ENCODE measurements at places on chromosomes 11 and 22.

DNA sequence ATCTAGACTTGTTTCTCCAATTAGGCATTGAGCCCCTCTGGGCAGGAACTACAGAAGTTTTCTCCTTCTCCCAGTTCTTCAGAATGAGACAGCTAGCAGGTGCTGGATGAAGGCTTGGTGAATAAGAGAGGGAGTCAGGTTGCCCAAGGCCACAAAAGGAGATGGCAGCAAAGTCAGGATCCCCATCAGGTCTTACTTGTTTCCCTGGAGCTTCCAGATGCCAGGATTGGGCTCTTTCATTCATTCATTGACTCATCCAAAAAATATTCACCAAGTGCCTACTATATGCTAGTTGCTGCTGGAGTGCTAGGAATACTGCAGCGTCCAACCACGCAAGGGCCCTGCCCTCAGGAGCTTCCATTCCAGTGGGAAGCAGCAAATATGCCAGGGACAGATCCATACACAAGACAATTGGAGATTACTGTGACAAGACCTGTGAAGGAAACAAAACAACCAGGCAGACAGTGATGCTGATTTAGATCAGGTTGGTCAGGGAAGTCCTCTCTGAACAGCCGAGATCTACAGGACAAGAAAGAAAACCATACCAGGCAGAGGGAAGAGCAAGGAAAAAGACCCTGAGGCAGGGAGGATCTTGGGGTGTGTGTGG, 24.6 kb upstream of the LMO1 start:
- DNase-seq, result no peak

- no peak for DNase-seq
These were observed 44.5 kb downstream of the KIAA1671 start for GRCh38 chr22:24997023-24997422.

DNA sequence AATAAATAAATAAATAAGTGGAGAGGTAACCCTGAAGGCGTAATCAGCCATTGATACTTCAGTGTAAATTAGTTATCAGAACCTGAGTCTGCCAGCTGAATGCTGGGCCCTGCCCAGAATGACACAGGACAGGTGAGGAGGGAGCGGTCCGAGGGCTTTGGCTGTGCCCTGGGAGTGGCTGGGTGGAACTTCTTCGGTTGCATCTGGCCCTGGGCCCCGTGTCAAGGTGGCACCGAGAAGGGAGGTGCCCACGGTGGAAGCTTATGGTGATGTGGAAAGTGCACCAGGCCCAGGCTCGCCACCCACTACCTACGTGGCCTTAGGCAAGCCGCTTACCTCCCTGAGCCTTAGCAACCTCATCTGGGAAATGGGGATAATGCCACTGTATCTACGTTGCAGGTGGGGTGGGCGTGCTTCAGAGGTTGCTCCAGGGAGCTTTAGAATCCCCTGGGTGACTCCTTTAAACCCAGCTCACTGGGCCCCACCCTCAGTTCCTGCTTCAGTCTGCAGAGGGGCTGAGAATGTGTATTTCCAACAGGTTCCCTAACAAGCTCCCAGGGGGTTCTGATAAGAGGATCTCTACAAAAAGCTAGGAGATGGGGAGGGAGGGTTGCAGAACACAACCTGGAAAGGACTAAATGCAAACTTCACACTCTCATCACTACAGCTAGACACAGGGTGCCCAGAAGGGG, 38.8 kb downstream of the TXN2 start:
- DNase-seq, result no peak

DNA sequence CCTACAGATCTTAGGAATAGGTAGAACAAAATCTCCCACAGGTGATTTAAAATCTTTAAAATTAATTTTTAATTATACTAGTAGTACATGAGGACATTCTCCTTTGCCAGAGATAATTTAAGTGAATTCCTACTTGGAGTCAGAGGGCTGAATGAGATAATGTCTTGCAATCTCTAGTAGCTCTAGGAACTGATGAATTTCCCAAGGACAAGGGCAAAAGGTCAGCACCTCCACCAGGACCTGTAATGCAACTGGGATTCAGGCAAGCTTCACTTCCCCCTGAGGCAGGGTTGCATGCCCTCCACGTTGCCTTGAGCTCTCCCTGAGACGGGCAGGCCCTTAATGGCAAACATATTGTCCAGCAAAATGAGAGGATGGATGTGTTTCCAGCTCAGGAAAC, 330.3 kb upstream of the PITPNB start:
- DNase-seq, result no peak

- DNase-seq, result no peak
These were observed 61.8 kb upstream of the UBASH3B start for GRCh38 chr11:122593473-122594420.

- DNase-seq, result no peak
These were observed 6.9 kb upstream of the TIMP3 start for GRCh38 chr22:32794449-32795213.

- no peak for DNase-seq
These were observed 552.1 kb upstream of the CHORDC1 start for GRCh38 chr11:90774727-90775566.

DNA sequence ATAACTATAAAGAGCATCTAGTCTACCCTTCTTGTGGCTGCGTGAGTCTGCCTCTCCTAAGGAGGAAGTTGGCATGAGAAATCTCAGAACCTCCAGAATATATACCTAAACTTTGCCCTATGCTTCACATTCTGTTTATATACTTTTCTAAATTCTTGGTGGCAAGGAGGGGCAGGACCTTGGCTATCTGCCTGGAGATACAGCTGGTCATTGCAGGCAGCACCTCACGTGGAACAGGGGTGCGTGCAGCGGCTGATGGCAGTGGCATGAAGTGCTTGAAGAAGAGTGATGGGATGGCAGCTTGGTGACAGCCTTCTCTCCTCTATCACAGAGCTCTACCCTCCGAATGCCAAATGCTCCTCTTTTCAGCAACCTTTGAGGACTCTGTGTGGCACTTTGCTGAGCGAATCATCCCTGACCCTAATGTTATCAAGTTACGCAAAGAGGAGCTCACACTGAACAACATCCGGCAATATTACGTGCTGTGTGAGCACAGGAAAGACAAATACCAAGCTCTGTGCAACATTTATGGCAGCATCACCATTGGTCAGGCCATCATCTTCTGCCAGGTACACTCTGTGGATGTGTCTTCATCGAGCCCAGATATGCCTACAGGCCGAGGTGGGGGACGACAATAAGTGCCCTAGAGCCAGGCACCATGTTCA, 12.5 kb downstream of the DDX25 start:
- no peak for DNase-seq

- DNase-seq, result no peak
These were observed 90.9 kb downstream of the APIP start for GRCh38 chr11:34825315-34825669.

DNA sequence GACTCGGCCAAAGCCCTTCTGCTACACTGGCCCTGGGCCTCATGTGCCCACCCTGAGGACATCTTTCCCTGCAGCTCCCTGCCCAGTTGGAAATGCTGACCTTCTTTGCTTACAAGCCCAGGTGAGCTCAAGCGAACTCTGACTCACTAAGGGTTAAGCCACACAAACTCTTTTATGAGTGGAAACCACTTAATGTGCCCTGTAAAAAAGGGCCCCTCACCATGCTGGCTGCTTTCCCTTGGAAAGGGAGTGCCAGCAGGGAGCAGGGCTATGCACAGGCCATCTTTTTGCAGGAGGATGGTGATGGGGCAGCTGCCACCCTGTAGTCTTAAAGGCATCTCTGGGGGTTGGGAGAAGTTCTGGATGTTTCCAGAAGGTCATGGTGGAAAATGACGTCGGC, 18.7 kb downstream of the EHF start:
- no peak for DNase-seq

- no peak for DNase-seq
These were observed 139.2 kb downstream of the GUCY1A2 start for GRCh38 chr11:106879029-106879428.

- DNase-seq, result no peak
These were observed 145.6 kb downstream of the CSNK2A3 start for GRCh38 chr11:11207428-11207827.

DNA sequence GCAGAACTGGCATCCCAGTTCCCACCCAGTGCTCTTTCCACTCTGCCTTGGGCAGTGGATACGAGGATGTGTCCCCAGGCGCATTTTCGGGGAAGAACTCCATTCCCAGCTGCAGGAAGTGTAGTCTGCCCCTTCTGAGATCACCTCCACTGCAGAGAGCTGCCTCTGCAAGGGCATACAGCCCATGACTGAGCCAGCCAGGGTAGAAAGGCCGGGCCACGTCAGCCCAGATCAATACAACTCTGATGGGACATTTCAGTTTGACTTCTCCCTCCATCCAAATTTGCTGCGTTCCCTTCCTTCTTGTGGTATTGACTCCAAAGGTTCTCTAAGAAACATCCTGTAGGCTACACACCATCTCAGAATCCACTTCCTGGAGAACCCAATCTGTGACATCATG, 19.7 kb downstream of the MOGAT2 start:
- no peak for DNase-seq

- DNase-seq, result no peak
These were observed 33.2 kb downstream of the KIAA0930 start for GRCh38 chr22:45207533-45207932.
